ENCODE measurements at places on chromosomes 1 and 21.

DNA sequence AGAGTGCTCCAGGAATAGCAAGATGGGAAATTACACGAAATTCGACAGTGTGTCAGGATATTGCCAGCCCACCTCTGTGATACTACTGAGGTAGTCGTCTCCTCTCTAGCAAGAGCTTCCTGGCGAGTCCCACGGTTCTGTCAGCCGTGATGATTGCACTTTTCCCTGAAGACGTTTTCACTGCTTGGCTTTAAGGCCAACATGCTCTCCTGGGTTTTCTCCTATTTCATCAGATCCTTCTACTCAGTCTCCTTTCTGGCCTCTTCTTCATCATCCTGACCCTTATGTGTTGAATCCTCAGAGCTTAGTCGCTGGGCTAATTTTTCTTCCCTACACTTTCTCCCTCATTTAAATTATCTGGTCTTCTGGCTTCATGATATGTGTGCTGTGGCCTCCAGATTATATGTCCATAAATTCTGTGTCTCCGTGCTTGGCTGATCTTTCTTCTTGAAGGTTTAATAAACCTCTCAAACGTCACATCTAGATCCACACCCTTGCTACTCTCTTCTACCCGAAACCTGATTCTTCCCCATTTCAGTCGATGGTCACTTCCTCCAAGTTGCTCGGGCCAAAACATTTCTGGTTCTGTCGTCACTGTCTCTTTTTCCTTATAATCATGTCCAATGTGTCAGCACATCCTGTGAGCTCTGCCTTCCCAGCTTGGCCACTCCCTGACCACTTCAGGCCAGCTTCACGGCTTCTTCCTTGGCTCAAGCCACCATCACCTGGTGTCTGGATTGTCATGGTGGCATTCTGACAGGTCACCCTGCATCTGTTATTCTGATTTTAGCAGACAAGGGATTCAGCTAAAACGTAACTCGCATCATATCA lies 12.2 kb downstream of the OR2B11 start:
- DNase-seq: no peak

- no peak for DNase-seq
These were observed 48.8 kb downstream of the KCNK1 start for GRCh38 chr1:233662575-233663304.

DNA sequence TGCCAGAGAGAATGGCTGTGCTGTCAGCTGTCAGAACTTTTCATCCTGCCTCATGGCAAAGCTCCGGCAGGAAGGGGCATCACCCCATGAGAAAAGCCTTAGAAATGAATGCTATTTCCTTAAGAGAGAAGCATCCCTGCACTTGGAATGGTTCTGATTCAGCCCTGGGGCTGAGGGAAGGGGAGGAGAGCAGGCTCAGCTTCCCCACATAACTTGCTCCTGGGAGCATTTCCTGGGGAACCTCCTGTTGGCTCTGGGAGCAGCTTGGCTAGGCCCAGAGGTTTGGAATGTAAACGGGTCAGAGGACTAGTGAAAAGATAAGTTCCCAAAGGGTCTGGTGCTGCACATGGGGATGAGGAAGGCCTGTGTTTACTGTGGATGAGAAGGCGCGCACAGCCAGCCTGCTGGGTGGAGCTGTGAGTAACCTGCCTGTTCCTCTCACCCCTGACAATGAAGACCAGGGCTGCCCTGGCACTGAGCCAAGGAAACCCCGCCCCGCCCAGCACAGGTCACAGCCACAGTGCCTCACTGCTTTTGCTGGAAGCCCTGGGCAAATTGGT lies 5.0 kb downstream of the PRELP start:
- DNase-seq: peak; percentile 86

GRCh38 chr1:26921126-26921539 lies 410 bp upstream of the NUDC start:
- no peak for DNase-seq

GRCh38 chr1:235720544-235720943 lies 71.0 kb upstream of the GNG4 start:
- no peak for DNase-seq

GRCh38 chr1:218266356-218266755 lies 18.7 kb upstream of the RRP15 start:
- no peak for DNase-seq

GRCh38 chr1:227316456-227316855 lies 1.8 kb downstream of the CDC42BPA start:
- no peak for DNase-seq

DNA sequence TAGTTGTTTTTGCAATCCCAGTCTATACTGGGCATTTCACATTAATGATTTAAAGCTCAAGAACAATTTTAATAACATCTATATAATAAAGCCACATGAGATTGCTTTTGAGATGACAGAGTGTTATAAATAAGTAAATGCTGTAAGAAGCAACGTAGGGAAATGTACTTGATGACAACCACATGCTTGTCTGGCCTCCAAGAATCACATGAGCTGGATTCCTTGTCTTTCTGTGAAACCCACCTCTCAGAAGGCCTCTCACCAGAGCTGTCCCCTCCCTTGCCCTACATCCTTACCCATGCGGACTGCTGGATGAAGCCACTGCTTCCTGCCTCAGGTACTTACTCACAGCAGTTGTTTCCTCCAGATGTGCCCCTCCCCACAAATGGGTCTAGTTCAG lies 145.1 kb upstream of the CTTNBP2NL start:
- DNase-seq: no peak
